Epithelial cell of proximal tubule (primary cell): ENCODE measurements at places on chromosomes 7 and 10. TPM values are rescaled to one million over a fixed set of nuclear protein-coding genes. Genes with fewer than 3 reads are reported as not detected.

FFAR4 gene
- total RNA-seq = not detected in 2 replicates

CTAGE15 gene
- total RNA-seq = 0.65 and 1.3 TPM in 2 replicates

OLAH gene
- total RNA-seq = 1.5 and 4.3 TPM in 2 replicates

TAS2R5 gene
- 0.35 TPM in 1 of 2 replicates, not detected in the other for total RNA-seq

SFRP4 gene
- total RNA-seq = 0.06 TPM in 1 of 2 replicates, not detected in the other

STRIP2 gene
- 6.3 and 6.9 TPM in 2 replicates for total RNA-seq

SPDYE16 gene
- not detected in 2 replicates for total RNA-seq

TDRD1 gene
- not detected in 2 replicates for total RNA-seq

TRIM50 gene
- not detected in 2 replicates for total RNA-seq

C10orf105 gene
- not detected in 2 replicates for total RNA-seq

VSTM2A gene
- total RNA-seq = not detected in 2 replicates

C1QL3 gene
- 0.14 and 0.69 TPM in 2 replicates for total RNA-seq

MRC1 gene
- not detected in 2 replicates for total RNA-seq
